ENCODE measurements at places on chromosomes 16 and 17. TPM values are rescaled to one million over a fixed set of nuclear protein-coding genes. Genes with fewer than 3 reads are reported as not detected.
A peak's percentile ranks its signal among the peaks of the same experiment; 100 is the strongest.

The MFAP4 gene
- not detected for total RNA-seq

The HCRT gene
- not detected for total RNA-seq

The STAT5A gene
- 348 TPM for total RNA-seq

DNA sequence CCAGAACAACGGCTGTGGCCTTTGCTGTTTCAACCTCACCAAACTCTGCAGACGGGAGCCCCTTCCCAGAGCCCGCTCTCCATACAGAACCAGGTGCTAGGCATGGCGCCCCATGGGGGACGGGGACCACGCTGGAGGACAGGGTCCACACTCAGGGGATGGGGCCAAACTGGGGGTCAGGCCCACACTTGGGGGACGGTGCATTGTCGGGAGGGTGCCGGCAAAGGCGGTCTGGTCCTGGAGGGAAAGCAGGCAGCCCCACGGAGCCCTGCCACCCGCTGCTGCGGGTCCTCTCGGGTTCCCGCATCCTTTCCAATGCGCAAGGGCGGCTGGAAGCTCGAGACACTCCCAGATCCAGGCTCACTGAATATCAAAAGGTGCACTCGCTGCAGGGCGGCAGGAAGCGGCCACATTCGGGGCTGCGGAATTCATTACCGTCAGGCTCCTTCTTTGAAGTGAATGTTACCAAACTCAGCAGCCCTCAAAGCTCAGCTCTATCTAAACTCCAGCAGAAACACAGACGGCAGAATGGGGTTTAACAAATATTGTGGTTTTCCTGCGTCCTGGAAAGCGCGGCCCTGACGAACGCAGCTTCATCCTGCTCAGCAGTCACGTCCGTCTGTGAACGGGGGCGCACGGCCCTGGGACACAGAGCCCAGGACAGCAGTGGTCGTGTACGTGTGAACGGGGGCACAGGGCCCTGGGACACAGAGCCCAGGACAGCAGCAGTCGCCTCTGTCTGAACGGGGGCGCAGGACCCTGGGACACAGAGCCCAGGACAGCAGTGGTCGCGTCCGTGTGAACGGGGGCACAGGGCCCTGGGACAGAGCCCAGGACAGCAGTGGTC, 41.3 kb downstream of the LMF1 start:
- H3K4me3 ChIP-seq, result no peak overlapping the region
- peaks cover 6% of the 10 kb centered on the region for H3K36me3 ChIP-seq
- no peaks in the 10 kb centered on the region for H3K27me3 ChIP-seq
- DNase-seq, result no peak

- H3K4me3 ChIP-seq, result no peak overlapping the region
- no peak for DNase-seq
- no peaks in the 10 kb centered on the region for H3K27me3 ChIP-seq
- peak overlapping the region; percentile 59 for H3K27ac ChIP-seq
- peaks cover 40% of the 10 kb centered on the region for H3K36me3 ChIP-seq
- H3K4me1 ChIP-seq, result peaks cover 39% of the 10 kb centered on the region
Measured at GRCh38 chr16:80993307-80993706, 13.4 kb downstream of the CMC2 start.

DNA sequence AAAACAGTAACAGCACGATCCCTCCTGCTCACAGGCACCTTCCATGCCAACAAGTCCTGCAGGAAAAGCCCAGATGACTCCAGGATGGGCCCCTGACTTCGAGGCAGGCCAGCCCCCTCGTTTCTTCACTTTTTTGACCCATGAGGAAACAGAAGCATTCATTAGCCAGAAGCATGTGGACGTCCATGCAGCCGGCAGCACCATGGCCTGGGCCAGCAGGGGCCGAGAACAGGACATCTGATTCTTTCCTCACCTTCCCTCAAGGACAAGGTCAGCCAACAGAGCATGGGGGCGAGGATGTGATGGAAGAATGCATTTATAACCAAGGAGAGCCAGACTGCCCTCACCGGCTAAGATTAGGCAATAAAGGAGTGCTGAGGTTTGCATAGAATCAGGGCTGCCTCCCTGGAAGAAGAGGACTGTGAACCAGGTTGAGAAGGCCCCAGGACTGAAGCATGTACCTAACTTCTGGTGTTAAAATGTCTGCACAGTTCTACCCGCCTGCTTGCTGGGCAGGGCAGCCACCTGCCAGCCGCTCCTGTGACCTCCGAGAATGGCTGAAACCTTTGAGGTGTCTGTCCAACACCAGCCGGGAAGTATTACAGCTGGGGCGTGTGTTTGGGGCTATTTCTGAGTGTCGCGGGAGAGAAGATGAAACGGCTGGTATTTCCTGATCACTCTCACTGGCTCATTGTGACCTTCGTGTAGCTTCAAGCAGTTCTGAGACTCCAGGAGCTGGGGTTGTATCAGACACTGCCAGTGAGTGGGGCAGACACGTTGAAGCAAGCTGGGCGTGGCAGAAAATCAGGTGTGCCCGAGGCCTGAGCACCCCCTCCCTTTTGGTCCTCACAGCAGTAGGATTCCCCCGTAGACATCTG, 94.0 kb upstream of the TNRC6C start:
- H3K27me3 ChIP-seq, result peaks cover 26% of the 10 kb centered on the region
- no peak overlapping the region for H3K4me3 ChIP-seq
- H3K27ac ChIP-seq, result no peak overlapping the region
- DNase-seq, result no peak
- H3K36me3 ChIP-seq, result no peaks in the 10 kb centered on the region

DNA sequence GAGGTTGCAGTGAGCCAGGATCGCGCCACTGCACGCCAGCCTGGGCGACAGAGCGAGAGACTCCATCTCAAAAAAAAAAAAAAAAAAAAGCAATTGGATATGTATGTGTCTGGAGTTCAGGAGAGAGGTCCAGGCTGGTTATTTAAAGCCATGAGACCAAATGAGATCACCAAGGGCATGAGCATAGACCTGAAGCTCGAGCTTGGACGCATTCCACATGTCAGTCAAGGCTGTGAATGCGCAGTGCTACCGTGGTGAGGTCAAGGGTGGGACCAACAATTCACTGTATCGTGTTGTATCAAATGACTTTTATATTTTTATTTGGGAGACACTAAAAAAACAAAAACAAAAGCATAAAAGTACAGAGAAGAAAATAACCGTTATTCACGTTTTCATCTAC, 29.1 kb upstream of the SPNS2 start:
- H3K4me1 ChIP-seq, result no peaks in the 10 kb centered on the region
- no peaks in the 10 kb centered on the region for H3K36me3 ChIP-seq

- H3K36me3 ChIP-seq, result no peaks in the 10 kb centered on the region
- DNase-seq, result no peak
- no peak overlapping the region for H3K27ac ChIP-seq
- H3K27me3 ChIP-seq, result no peaks in the 10 kb centered on the region
- no peak overlapping the region for H3K4me3 ChIP-seq
Measured at GRCh38 chr16:88923926-88924833, 52.8 kb downstream of the CBFA2T3 start.

- no peaks in the 10 kb centered on the region for H3K4me1 ChIP-seq
- no peak overlapping the region for H3K4me3 ChIP-seq
- no peak overlapping the region for H3K27ac ChIP-seq
- H3K27me3 ChIP-seq, result no peaks in the 10 kb centered on the region
- no peaks in the 10 kb centered on the region for H3K36me3 ChIP-seq
Measured at GRCh38 chr16:83652943-83653342, 154.8 kb upstream of the HSBP1 start.

All from activated CD4-positive, alpha-beta T cell treated with anti-CD3 and anti-CD28 coated beads, Interleukin-2, amount 10 ng/mL, durations not matched to agents 24 days and 14 days (primary cell).